Kasumi-1 (cell line): ENCODE measurements at places on chromosomes 2 and 18.

DNA sequence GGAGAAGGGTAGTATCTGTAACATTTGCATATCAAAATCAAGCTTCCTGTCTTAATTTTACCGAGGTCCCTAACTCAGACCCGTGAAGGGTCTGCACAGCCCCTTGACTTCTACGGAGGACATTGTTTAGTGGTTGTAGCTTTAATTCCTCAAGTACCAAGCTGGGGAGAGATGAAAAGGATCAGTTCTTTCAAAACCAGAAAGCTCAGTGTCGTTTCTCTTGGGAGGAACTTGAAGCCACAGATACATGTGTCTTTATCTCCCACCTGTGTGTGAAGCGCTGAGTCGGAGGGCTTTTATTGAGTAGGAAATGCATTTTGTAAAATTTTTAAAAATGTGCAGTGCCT, 263.6 kb downstream of the GBX2 start:
- DNase-seq = no peak

DNA sequence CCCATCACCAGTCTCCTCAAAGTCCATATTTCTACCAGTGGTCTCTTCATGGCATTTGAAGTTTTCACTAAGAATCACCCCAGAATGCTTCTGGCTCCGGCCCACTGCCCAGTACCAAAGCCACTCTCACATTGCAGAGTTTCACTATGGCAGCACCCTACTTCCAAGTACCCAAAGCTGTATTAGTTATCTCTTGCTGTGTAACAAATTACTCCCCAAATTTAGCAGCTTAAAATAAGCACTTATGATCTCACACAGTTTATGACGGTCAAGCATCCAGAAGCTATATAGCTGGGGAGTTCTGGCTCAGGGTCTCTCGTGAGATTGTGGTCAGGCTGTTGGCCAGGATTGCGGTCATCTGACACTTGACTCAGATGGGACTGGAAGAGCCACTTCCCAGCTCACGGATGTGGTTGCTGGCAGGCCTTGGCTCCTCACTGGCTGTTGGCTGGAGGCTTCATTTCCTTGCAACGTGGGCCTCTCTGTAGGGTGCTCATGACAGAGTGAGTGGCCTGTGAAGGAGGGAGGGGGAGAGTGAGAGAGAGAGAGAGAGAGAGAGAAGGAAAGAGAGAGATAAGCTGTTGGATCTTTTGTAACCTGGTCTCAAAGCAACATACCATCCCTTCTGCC, 189.5 kb downstream of the CTIF start:
- no peak for DNase-seq

DNA sequence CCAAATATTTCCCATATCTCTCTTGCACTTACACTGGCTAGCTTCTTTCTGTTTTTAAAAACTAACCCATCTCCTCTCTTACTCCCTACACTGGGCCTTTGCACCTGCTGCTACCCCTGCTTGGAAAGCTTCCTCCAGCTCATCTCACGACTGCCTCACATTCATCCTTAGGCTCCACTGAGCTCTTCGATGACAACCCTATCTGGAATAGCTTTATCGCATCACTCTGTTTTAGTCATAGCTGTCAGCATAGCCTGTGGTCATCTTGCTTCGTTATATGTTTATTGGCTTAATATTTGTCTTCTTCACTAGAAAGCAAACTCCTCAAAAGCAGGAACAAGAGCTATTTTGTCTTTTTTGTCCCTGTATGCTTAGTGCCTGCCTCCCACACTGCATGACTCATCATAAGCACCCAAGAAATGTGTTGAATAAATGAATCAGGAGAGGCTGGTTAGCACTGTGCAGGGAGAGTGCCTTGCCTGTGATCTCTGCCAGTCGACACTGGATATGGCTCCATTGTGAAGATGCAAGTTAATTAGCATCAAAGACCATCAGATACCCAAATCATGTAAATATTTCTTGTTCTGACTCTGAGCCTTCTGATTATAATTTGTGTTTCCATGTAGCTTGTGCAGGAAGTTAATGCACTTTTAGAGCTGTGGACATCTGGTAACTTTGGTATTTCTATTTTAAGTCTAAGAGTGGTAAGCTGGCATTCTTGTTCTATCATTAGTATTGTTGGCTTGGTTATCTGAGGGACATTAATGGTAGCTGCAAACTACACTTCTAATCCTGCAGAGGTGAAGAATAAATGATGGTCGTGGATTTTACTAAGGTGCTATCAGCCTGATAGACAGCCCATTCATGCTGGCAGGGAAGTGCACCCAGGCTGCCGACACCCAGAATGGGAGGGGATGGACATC, 10.3 kb upstream of the DYTN start:
- DNase-seq = no peak

DNA sequence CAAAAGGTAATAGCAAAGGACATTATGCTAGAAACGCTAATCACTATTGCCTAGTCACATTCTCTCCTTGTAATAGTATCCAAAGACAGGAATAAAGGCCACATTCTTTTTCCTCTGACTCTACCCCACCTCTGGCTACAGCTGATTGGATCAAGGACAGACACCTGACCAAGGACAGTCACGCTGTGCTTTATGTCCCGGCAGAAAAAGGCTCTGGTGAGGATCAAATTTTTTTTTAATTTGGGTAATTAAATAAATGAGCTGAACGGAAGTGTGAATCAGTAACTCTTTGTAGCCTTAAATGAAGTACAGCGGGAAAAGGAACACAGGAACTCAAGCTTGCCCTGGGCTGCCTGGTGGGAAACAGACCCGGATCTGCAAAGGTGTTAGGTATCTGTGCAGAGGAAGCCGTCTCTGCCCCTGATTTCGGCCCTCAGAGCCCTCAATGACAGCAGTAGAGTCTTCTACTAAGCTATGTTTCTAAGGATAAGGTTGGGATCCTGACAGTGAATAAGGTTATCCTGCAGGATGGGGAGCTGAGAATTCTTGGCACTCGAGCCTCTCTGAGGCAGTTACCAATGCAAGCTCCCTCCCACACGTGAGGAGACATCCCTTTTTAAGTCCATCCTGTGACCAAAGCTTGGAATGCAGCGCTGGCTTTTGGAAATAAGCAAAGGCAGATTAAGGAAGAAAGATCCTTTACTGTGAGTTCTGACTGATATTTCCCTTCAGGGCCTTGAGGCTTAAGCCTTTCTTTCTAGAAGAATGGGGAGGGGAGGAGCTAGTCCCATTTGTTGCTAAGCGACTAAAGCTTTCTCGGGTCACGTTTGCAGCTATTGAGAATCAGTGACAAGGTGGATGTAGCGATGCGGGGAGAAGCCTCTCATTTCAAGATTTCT, 37.8 kb upstream of the IKZF2 start:
- no peak for DNase-seq

- DNase-seq = no peak
Observed at GRCh38 chr18:63237881-63238692, 81.5 kb downstream of the BCL2 start.

DNA sequence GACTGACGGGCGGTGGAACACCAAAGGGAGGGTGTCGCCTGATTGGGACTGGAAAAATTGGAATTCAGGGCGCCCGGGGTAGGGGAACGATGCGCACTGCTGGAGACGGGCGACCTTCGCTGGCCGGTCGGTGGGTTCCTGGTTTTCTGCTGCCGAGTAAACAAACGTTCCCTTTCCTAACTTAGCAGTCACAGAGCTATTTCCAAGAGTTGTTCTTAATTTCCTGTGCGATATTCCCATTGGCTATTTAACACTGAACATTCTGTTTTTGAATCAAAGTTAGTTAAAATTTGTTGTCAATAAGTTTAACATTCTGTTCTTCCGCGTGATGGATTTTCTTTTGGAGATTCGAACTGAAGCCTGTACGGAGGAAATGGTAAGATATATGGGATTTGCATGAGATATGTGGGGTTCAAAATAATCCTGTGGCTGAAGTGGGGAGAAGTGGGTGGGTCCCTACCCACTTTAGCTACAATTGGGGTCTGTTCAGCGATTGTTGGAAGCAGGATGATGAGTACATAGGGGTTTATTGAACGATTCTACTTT, 862 bp downstream of the C18orf54 start:
- DNase-seq = peak; percentile 53

DNA sequence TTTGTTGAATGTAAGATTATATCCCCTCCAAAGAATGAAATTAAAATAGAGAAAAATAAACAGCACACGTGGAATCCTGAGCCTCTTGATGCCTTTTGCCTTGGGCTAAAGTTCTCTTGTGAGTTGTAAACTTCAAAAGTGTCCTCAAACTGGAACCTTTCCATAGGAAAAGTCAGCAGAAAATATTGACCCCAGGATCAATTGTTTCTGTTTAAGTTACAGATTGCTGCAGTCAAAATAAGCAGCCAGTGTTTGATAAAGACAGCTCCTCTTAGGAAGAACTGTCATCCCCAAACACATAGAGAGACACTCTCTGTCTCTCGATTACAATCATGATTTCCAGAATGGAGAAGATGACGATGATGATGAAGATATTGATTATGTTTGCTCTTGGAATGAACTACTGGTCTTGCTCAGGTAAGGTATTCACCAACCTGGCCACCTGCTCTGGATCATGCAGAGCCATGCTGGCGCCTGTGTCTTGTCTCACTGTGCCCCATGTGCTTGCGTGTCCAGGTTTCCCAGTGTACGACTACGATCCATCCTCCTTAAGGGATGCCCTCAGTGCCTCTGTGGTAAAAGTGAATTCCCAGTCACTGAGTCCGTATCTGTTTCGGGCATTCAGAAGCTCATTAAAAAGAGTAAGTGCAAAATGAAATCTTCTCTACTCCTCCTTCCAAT, at the start of gene SPP2:
Gene SPP2 (plus strand): TSS at position 248 of the 681 bp plus-strand sequence. CDS start 85 bp downstream, at position 333.
- DNase-seq = no peak
